ENCODE measurements at places on chromosomes 2 and 18. TPM values are rescaled to one million over a fixed set of nuclear protein-coding genes. Genes with fewer than 3 reads are reported as not detected.

Gene LRP2
- not detected for total RNA-seq

DNA sequence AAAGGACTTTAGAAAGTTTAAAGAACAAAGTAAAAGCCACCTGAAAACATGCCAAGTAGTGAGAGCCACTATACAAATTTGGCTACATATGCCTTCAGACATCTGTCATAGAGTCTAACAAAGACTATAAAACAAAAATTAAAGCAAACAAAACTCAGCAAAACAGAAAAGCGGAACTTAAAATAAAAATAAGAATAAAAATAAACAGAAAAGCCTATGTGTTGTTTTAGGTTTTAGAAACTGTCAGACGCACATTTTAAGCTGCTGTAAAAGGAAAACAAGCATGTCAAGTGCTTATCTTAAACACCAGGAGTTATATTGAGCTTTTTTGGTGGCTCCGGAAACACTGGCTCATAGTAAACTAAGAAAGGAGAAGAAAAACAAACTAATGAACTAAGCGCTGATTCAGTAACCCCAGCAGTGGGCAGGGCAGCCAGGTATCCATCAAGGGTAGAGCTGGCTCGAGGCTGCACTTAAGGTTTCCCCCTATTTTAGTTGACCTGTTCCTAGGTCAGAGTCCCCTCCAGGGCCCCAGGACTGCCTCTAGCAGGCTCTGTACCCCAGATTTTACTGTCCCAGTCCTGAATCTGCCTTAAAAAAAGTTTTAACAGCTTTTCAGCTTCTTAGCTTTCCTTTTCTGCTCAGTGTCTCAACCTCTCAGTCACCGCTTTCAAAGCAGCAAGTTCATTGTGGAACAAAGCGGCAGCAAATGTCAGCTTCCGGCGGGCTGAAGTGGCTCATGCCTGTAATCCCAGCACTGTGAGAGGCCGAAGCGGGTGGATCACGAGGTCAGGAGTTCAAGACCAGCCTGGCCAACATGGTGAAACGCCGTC is 15.4 kb upstream of the RMC1 start:
- H3K36me3 ChIP-seq, result peaks cover 2% of the 10 kb centered on the region
- peak overlapping the region; percentile 94 for H3K27ac ChIP-seq
- peaks cover 22% of the 10 kb centered on the region for H3K4me1 ChIP-seq
- peak overlapping the region; percentile 41 for H3K4me3 ChIP-seq
- peak; percentile 59 for DNase-seq
- H3K27me3 ChIP-seq, result no peaks in the 10 kb centered on the region

- no peak for DNase-seq
- no peaks in the 10 kb centered on the region for H3K4me1 ChIP-seq
- H3K36me3 ChIP-seq, result no peaks in the 10 kb centered on the region
- H3K4me3 ChIP-seq, result no peak overlapping the region
- H3K27ac ChIP-seq, result no peak overlapping the region
- H3K27me3 ChIP-seq, result no peaks in the 10 kb centered on the region
Observed at GRCh38 chr2:60070196-60070595, 483.3 kb downstream of the BCL11A start.

Gene DYSF
- 3.4 TPM for total RNA-seq

DNA sequence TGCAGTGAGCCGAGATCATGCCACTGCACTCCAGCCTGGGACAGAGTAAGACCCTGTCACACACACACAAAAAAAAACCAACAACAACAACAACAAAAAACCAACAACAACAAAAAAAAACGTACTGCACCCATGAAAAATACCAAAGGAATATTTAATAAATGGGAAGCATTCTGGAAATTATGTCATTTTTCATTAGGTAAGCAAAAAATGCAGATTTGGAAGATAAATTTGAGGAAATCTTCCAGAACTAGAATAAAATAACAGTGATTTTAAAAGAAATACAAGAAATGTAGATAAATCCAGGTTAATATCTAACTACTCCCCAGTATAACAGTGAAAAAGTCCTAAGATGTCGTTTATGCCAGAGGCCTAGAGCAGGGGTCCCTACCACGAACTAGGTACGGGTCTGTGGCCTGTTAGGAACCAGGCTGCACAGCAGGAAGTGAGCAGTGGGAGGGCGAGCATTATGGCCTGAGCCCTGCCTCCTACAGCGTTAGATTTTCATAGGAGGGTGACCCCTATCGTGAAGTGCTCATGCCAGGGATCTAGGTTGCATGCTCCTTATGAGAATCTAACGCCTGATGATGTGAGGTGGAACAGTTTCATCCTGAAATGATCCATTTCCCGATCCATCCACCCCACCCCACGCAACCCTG is 21.5 kb downstream of the FAM161A start:
- no peak overlapping the region for H3K4me3 ChIP-seq
- H3K27ac ChIP-seq, result no peak overlapping the region

- H3K27me3 ChIP-seq, result no peaks in the 10 kb centered on the region
- no peaks in the 10 kb centered on the region for H3K4me1 ChIP-seq
- no peaks in the 10 kb centered on the region for H3K36me3 ChIP-seq
Observed at GRCh38 chr2:10764096-10764785, 42.8 kb downstream of the ATP6V1C2 start.

- DNase-seq, result no peak
- H3K4me3 ChIP-seq, result no peak overlapping the region
- peaks cover 36% of the 10 kb centered on the region for H3K27me3 ChIP-seq
- H3K4me1 ChIP-seq, result no peaks in the 10 kb centered on the region
Observed at GRCh38 chr18:34493099-34493544, 217.0 kb upstream of the DTNA start.

GRCh38 chr2:235658351-235659174 is 164.7 kb downstream of the AGAP1 start:
- no peak overlapping the region for H3K4me3 ChIP-seq
- no peak for DNase-seq
- H3K27me3 ChIP-seq, result peaks cover 51% of the 10 kb centered on the region
- peaks cover 3% of the 10 kb centered on the region for H3K4me1 ChIP-seq
- no peaks in the 10 kb centered on the region for H3K36me3 ChIP-seq

GRCh38 chr2:8314063-8314462 is 367.8 kb upstream of the ID2 start:
- no peak for DNase-seq
- H3K27me3 ChIP-seq, result peaks cover 5% of the 10 kb centered on the region
- H3K36me3 ChIP-seq, result peaks cover 4% of the 10 kb centered on the region
- no peak overlapping the region for H3K27ac ChIP-seq
- no peak overlapping the region for H3K4me3 ChIP-seq
- peaks cover 78% of the 10 kb centered on the region for H3K4me1 ChIP-seq

DNA sequence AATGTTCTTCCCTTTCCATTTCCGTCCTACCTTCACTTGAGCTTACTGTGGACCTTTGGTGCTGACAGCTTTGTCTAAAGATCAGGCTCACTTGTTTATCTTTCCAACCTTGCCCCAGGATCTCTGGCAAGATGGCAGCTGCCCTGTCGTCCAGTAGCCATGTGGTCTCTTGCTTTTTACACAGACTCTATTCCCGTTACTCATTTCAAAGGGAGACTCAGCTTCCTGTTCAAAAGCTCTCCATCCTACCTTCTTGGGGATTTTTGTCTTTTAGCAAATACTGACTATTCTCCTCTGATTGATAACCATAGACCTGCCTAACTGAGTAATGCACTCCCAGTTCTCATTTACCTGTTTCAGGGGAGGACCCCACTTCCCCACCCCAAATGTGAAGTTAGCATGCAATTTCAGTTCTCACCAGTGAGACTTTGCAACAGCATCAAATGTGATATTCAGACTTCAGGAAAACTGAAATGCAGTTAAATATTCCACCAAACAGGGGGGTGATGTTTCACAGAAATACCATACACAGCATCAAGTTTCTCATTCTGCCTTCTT is 184.4 kb downstream of the MYO3B start:
- peaks cover 4% of the 10 kb centered on the region for H3K4me1 ChIP-seq
- H3K27ac ChIP-seq, result no peak overlapping the region
- no peaks in the 10 kb centered on the region for H3K36me3 ChIP-seq

- H3K27ac ChIP-seq, result no peak overlapping the region
- no peaks in the 10 kb centered on the region for H3K4me1 ChIP-seq
- no peak for DNase-seq
- H3K27me3 ChIP-seq, result no peaks in the 10 kb centered on the region
Observed at GRCh38 chr18:7950380-7951136, 383.4 kb downstream of the PTPRM start.

GRCh38 chr2:150811259-150811855 is 323.9 kb upstream of the RND3 start:
- DNase-seq, result no peak
- peaks cover 1% of the 10 kb centered on the region for H3K27me3 ChIP-seq
- no peak overlapping the region for H3K27ac ChIP-seq
- H3K4me3 ChIP-seq, result no peak overlapping the region
- H3K36me3 ChIP-seq, result no peaks in the 10 kb centered on the region
- H3K4me1 ChIP-seq, result no peaks in the 10 kb centered on the region

Gene ITPRIPL1
- 1.8 TPM for total RNA-seq

Gene NDUFB3
- total RNA-seq, result 47.8 TPM

Gene TTLL4
- 23.1 TPM for total RNA-seq

Gene DARS1
- total RNA-seq, result 59.4 TPM

- H3K36me3 ChIP-seq, result no peaks in the 10 kb centered on the region
- DNase-seq, result no peak
Observed at GRCh38 chr2:119921825-119922224, 91.1 kb upstream of the EPB41L5 start.

DNA sequence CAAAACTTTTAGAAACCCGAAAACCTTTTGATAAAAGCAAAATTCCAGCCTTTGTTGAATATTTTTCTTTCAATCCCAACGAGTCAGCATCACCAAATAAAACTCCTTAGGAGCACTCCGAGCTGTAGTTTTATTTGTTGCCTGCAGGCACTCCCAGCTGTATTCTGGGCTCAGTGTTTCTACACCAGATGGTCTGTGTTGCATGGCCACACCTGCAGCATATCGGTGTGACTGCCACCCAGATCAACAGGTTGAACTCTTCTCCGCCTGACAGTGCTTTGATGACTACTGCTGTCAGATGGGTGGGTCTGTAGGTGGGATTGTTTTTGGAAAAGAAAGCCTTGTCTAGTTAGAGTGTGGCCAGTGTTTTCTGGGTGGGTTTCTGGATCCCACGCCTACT is 32.7 kb downstream of the APCDD1 start:
- no peaks in the 10 kb centered on the region for H3K27me3 ChIP-seq
- no peaks in the 10 kb centered on the region for H3K36me3 ChIP-seq
- no peak for DNase-seq
- peaks cover 11% of the 10 kb centered on the region for H3K4me1 ChIP-seq

Gene NLRC4
- total RNA-seq, result not detected

- no peaks in the 10 kb centered on the region for H3K27me3 ChIP-seq
- peak; percentile 39 for DNase-seq
- peak overlapping the region; percentile 98 for H3K27ac ChIP-seq
- peaks cover 93% of the 10 kb centered on the region for H3K4me1 ChIP-seq
- H3K4me3 ChIP-seq, result peak overlapping the region; percentile 59
Observed at GRCh38 chr2:196233805-196234475, 62.6 kb upstream of the STK17B start.

Gene PER2
- total RNA-seq, result 11.1 TPM

- DNase-seq, result no peak
- peaks cover 10% of the 10 kb centered on the region for H3K27me3 ChIP-seq
- peaks cover 5% of the 10 kb centered on the region for H3K36me3 ChIP-seq
- H3K27ac ChIP-seq, result no peak overlapping the region
- no peaks in the 10 kb centered on the region for H3K4me1 ChIP-seq
- H3K4me3 ChIP-seq, result no peak overlapping the region
Observed at GRCh38 chr18:59737776-59738300, 40.6 kb upstream of the CCBE1 start.

- peaks cover 34% of the 10 kb centered on the region for H3K36me3 ChIP-seq
- peaks cover 9% of the 10 kb centered on the region for H3K4me1 ChIP-seq
- H3K27ac ChIP-seq, result no peak overlapping the region
- H3K4me3 ChIP-seq, result no peak overlapping the region
- peak; percentile 12 for DNase-seq
Observed at GRCh38 chr2:111168528-111169239, 48.0 kb downstream of the BCL2L11 start.

GRCh38 chr2:80348953-80349352 is 44.4 kb upstream of the LRRTM1 start:
- H3K27me3 ChIP-seq, result no peaks in the 10 kb centered on the region
- no peaks in the 10 kb centered on the region for H3K4me1 ChIP-seq
- H3K4me3 ChIP-seq, result no peak overlapping the region
- no peak for DNase-seq
- H3K27ac ChIP-seq, result no peak overlapping the region

DNA sequence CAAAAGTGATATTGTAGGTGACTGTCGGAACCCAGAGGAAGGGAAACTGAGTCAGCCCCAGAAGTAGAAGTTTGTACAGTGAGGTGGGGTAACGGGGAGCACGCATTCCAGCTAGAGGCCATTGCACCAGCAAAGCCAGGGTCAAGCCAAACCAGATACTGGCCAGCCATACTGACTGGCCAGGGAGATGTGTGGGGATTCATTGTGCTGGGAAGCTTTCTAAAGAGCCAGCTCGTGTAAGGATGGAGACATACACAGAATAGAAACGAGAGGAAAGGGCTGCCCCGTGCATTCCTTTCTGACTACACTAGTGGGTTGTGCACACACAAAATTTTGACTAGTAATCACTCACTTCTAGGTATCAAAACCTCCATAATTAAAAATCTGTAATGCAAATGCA is 175.3 kb upstream of the PID1 start:
- peaks cover 3% of the 10 kb centered on the region for H3K27me3 ChIP-seq
- no peak for DNase-seq
- no peaks in the 10 kb centered on the region for H3K4me1 ChIP-seq
- no peaks in the 10 kb centered on the region for H3K36me3 ChIP-seq

GRCh38 chr2:159712929-159713420 is 669 bp downstream of the MARCHF7 start:
- H3K4me3 ChIP-seq, result peak overlapping the region; percentile 100
- peaks cover 71% of the 10 kb centered on the region for H3K4me1 ChIP-seq

Gene NAT8
- total RNA-seq, result not detected

- H3K4me3 ChIP-seq, result no peak overlapping the region
- H3K27me3 ChIP-seq, result no peaks in the 10 kb centered on the region
- no peak overlapping the region for H3K27ac ChIP-seq
- no peaks in the 10 kb centered on the region for H3K36me3 ChIP-seq
- no peak for DNase-seq
Observed at GRCh38 chr2:96952976-96953610, 33.3 kb downstream of the FAM178B start.

DNA sequence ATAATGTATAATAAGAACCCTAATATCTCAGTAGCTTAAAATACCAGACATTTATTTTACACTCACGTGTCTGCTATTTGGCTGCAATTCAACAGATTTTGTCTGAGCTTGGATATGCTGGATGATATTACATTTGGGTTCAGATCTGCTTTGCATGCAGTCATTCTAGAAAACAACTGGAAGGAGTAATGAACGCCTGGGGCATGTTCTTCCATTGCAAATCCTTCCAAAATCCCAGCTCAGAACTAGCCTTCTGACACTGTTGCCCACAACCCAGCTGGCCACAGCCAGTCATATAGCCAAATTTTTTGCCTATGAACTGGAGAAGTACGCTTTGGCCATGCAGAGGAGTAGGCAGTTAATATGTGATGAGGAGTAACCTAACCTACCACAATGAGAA is 597.8 kb upstream of the VRK2 start:
- H3K4me3 ChIP-seq, result no peak overlapping the region
- H3K4me1 ChIP-seq, result no peaks in the 10 kb centered on the region
- H3K27me3 ChIP-seq, result no peaks in the 10 kb centered on the region
- no peak overlapping the region for H3K27ac ChIP-seq

DNA sequence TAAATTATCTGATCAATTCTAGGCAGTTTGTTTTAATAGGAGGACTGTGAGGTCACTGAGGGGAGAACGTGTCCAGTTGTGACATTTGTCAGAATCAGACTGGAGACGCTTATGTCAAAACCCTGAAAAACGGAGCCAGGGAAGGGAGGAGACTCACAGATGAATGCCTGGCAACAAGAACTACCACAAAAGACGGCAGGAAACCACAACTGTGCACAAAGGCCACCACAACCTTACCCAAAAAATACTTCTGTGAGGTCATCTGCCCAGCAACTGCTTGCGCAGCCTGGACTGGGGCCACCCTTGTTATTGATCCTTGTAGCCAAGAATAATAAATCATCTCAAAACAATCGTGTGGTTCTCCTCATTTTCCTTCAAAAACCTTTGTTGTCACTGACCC is 173.0 kb upstream of the ALKAL2 start:
- DNase-seq, result peak; percentile 79
- H3K4me3 ChIP-seq, result peak overlapping the region; percentile 84
- H3K27ac ChIP-seq, result peak overlapping the region; percentile 94
- peaks cover 29% of the 10 kb centered on the region for H3K27me3 ChIP-seq
- H3K4me1 ChIP-seq, result peaks cover 21% of the 10 kb centered on the region
